ENCODE measurements at places on chromosomes 16 and 17.

- no peak for DNase-seq
These were observed 23.8 kb upstream of the ABCC1 start for GRCh38 chr16:15925631-15926030.

DNA sequence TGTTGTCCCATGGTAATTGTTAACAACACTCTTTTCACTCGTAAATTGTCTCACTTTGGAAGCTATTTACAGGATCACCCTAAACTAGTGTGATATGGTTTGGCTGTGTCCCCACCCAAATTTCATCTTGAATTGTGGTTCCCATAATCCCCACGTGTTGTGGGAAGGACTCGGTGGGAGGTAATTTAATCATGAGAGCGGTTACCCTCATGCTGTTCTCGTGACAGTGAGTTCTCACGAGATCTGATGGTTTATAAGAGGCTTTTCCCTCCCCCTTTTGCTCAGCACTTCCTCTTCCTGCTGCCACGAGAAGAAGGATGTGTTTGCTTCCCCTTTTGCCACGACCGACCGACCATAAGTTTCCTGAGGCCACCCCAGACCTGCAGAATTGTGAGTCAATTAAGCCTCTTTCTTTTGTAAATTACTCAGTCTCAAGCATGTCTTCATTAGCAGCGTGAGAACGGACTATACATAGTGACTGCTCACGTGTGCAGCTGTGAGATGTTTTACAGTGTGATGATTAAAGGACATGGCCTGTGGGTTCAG lies 34.4 kb downstream of the DNAH3 start:
- no peak for DNase-seq

GRCh38 chr17:80296221-80296620 lies 35.6 kb downstream of the RNF213 start:
- no peak for DNase-seq

GRCh38 chr17:76131692-76132573 lies 9.1 kb downstream of the FOXJ1 start:
- DNase-seq = no peak

DNA sequence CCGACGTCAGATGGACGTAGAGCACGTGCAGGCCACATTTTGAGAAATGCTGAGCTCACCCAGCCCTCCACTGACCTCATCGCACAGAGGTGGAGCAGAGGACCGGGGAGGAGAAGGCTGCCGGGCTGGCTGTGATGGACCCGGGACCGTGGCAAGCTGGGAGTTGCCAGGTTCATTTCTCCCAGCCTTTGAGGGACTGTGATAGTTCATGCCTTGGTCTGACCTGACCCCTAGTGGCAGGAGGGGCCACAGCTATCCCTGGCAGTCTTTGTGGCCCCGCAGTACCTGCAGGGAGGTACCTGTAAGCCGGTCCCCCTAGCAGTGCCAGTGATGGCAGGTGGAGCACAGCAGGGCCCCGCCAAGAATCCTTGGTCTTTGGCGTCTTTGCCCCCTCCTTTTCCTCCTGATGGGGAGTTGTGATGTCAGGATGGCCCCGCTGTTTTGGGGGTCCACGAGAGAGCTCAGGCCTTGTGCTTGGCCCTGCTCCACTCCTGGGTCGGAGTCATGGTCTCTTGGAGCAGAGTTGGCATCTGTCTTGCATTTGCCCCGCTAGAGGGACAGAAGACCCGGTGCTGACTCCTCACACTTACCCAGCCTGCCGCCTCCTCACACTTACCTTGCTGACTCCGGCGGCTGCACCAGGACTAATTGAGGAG lies 50.4 kb downstream of the OR1D5 start:
- DNase-seq = no peak

GRCh38 chr17:80529904-80530292 lies 14.7 kb upstream of the RPTOR start:
- DNase-seq = no peak

Measured in central memory CD8-positive, alpha-beta T cell (primary cell).